ENCODE measurements at places on chromosomes 13 and 19.

DNA sequence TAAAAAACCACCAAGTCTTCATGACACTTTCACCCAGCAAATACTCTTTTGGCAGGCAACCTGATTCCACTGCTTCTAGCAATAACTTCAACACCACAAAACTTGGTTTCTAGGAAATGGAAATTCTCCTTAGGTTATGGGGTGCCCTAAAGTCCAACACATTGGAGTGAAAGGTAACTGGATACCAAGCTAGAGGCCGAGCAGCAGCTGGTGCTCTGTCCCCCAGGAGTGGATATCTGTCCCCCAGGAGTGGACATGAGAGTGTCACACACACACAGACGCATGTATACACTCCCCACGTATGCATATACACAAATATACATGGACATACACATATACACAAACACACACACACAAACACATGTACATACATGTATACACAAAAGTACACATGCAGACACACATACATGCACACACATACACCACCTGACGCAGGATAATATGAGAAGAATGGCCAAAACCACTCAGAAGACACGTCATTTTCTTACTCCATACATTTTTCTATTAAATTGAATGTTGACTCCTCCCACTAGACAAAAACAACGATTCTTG is 50.8 kb downstream of the RFX2 start:
- DNase-seq: no peak

DNA sequence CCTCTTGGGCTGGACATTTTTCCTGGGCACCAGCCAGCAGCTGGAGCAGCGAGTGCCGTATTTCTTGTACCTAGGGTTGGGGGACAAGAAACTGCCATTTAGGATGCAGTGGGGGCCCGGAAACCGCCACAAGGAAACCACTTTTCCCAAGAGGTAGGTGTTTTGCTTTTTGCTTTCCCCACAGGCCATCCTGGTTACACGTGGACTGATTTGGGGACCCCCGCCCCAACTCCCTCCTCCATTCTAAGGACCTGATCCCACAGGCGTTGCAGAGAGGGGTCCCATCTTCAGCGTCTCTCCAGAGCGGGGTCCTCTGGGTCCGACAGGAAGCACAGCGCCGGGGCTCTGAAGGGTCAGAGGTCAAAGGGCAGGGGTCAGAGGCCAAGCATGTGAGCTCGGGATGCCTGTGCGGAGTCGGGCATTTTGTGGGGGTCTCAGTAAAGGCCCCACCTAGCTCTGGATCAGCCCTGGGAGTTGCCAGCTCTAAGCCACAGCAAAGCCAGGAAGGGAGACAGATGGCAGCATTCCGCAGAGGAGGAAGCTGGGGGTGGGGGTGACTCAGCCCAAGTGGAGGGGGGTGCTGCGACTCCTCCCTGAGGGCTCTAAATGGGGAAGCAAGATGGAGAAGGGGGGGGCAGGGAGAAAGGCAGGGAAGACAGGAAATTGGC is 4.3 kb downstream of the ZGLP1 start:
- DNase-seq: peak; percentile 80

- no peak for DNase-seq
These were observed 67.5 kb upstream of the POSTN start for GRCh38 chr13:37666036-37666435.

DNA sequence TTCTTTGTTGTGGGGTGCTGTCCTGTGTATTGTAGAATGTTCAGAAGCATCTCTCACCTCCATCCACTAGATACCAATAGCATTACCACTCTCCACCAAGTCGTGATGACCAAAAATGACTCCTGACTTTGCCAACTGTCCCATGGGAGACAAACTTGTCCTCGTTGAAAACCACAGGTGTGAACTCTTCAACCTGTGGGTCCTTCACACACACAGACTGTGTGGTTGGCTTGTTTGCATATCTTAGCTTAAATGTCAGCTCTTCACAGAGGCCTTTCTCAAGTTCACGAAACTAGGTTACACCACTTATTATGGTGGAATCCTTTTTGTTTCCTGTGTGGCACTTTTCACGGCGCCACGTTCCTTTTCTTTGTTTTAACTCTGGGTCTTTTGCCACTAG is 6.8 kb downstream of the GPC5 start:
- DNase-seq: no peak

GRCh38 chr13:43377973-43378372 is 354.6 kb downstream of the DNAJC15 start:
- no peak for DNase-seq

GRCh38 chr19:1474011-1474764 is 4.8 kb downstream of the C19orf25 start:
- DNase-seq: peak; percentile 48

- DNase-seq: no peak
These were observed 170.0 kb downstream of the TNFSF13B start for GRCh38 chr13:108439556-108439955.

DNA sequence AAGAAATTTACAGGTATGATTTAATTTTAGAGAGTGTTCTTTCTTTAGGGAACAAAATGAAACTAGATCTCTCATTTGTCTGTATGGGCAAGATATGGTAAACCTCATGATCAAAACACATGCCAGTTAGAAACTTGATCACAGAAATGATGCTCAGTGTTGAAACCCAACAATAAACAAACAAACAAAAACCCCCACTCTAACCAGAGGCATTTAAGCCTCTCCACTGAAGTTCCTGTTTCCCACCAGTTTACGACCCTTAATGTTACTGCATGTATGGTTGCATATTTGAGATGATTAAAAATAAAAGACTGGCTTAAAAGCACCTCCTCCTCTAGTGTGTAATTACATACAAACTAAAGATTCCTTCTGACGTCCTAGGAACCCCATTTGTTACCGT is 293.3 kb upstream of the MAB21L1 start:
- DNase-seq: no peak

- no peak for DNase-seq
These were observed 721.1 kb downstream of the EFNB2 start for GRCh38 chr13:105814219-105814901.

GRCh38 chr13:31369213-31369612 is 169.4 kb downstream of the B3GLCT start:
- no peak for DNase-seq

DNA sequence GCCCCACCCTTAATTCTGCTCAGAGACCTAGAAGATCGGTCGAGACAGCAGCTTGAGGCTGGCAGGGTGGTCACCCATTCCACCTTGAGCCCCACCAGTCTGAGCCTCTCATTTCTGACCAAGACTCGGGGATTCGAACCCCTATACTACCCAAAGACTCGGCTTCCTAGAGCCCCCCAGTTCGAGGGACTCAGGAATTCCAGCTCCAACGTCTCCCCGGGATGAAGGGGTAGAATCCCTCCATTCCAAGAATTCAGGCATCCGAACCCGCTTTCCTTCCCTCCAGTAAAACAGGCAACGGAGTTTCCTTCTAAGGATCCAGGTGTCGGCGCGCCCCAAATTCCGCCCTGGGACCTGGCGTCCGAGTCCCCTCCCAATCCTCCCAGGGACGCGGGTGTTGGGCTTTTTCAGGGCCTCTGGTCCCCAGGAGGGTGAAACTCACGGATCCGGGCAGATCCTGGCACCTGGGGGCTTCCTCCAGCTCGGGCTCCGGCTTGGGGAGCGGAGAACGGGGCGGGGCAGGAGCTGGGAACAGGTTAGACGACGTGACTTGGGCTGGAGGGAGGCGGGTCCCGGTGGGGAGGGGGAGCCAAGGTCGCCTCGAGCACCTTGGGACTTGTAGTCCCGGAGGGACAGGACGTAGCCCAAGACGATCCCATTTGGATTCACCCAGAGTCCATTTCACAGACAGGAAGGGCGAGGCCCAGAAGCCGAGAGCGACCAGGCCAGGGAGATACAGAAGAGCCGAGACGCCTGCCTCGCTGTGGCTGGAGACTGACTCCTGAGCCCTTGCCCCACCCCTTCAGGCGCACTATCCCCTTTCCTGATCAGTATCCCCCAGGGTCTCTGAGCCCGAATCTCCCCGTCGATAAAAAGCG is at the start of gene PPP1R13L:
Gene PPP1R13L, minus strand, starts transcription at position 513 of the 878 bp plus-strand sequence. CDS start 6,751 bp downstream, outside the sequence.
- DNase-seq: peak; percentile 34

DNA sequence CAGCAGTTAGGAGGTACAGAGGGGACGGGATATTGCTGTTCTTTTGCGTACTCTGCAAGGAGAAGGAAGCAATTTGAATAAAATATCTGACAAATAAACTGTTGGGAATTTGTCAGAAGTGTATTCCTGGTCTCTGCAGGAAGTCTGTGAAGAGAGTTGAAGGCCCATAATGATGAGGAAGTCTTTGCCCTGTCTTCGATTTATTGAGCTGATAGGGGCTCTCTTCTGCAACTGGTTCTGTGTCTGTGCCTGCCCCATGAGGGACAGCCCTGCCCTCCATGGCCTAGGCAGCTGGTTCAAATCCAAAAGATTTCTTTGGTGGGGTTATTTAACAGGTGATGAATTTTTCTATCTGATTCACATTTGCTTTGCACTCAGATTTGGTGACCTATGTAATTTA is 339.7 kb upstream of the EDNRB start:
- DNase-seq: no peak

DNA sequence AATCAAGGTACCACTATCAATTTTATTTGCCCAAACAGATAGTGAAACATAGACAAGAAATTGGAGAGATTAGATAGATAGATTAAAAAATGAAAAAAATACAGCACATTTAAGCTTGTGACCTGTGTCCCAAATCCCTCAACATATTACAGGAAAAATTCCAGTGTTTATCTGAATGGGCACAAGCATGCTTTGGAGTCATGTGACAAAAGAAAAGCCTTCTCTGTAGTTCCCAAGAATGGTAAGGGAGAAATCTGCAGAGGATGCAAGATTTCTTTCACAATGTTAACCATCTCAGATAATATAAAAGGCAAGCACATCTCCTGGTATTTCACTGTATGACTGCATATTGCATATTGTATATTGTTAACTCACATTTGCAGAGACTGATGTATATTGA is 168.0 kb downstream of the PCDH9 start:
- no peak for DNase-seq

DNA sequence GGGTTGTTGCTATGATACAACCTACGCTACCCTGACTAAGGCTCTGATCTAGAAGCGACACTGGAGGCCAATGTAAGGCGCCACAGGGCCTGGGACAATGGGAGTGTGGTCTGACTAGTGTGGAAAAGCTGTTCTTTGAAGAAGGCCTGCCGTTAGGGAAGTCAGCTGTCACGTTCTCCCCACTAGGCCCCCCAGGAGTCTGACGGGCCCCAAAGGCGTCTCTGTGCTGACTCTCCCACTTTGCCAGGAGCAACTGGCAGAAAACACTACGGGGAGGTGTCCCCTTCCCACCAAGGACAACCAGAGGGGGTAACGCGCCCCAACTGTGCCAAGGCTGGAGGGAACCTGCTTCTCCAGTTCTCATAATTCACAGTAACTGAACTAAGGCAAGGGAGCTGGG is 25.3 kb upstream of the EIF3G start:
- DNase-seq: no peak

DNA sequence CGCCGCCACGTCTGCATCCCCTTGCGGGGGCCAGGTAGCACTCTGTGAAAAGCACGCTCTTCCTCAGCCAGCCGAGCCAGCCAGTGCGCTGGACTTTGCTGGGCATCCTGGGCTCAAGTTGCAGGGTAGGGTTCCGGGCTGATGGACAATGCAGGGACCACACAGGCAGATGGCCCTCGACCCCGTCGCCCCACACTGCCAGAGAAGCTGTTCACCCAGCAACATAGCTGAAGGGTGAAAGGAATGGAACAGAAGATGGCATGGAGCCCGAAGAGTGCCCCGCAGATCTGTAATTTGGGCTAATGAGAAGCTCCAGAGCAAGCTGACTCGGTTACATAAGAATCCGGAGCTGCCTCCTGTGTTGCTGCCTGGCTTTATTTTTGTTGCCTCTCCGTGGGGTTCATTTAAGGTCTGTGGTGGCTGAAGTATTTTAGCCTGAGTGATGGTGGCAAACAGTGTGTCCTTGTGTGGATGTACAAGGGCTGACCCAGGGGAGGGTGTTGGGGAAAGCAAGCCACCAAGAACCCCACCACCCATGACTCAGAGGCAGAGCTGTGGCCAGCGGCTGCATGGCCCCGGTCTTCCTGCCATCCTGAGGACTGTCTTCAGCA is 105.8 kb downstream of the SOX1 start:
- DNase-seq: peak; percentile 19

GRCh38 chr13:35387682-35388250 is 88.7 kb downstream of the MAB21L1 start:
- no peak for DNase-seq

DNA sequence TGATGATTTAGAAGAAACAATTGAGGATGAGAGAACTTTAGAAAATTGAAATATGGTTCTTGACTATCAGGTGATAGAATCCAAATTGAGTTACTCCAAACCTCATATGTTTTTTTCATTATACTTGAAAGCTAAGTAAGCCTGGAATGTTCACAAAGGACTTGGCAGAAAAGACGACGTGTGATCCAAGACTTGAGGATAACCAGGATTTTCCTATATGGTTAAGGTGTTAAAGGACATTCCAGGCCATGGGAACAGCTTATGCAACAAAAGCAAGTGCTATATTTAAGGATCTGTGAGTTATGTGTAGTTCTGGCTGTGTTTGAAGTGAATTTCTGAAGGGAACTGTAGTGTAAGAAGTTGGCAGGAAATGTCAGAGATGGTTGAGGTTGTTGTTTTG is 52.5 kb downstream of the SLITRK1 start:
- DNase-seq: no peak

DNA sequence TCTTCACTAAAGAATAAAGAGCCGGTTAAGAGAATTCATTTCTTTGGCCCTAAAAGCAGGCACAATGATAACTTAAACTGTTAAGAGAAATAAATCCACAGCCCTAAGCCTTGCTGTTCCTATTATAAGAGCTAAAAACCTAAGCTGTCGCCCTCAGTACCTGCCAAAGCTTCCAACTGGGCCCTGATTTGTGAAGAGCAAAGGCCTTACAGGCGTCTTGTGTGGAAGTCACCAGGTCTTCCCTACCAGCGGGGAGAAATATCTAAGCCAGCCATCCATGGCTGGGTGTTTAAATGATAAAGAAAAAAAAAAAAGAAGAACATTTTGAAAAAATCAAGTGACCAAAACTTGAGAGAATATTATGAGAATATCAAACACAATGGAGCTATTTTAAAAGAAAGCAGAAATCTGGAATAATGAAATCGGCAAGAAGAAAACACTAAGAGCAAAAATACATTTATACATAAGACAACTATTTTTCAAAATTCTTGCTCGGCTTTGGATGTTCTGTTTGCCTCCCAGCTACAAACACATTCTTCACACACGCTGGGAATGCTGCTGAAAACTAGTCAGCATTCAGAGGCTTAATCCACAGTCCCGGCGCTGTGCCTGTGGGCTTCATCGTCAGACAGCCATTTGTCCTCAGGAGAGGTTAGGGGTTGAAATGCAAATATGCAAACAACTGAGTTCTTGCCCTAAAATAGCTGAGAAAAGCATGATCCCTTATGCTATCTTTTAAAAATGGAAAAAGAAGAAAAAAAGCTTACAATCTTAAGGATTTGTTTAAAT is 89.8 kb upstream of the LSM14A start:
- DNase-seq: peak; percentile 13

GRCh38 chr19:4363571-4364304 is 20.4 kb downstream of the MPND start:
- no peak for DNase-seq

DNA sequence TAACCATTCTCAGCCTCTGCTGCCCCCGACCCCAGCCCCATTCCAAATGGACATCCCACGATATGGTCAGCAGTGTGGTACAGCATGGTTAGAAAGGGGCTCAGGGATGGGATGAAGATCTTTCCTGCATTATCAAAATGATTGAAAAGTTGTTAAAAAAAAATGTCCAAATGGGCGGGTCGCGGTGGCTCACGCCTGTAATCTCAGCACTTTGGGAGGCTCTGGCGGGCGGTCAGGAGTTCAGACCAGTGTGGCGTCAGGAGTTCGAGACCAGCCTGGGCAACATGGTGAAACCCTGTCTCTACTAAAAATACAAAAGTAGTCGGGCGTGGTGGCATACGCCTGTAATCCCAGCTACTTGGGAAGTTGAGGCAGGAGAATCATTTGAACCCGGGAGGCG is 54.3 kb upstream of the ZNF254 start:
- no peak for DNase-seq

GRCh38 chr13:41427666-41428065 is 29.7 kb upstream of the RGCC start:
- DNase-seq: no peak
